ENCODE measurements at places on chromosomes 11 and 22. TPM values are rescaled to one million over a fixed set of nuclear protein-coding genes. Genes with fewer than 3 reads are reported as not detected.

DNA sequence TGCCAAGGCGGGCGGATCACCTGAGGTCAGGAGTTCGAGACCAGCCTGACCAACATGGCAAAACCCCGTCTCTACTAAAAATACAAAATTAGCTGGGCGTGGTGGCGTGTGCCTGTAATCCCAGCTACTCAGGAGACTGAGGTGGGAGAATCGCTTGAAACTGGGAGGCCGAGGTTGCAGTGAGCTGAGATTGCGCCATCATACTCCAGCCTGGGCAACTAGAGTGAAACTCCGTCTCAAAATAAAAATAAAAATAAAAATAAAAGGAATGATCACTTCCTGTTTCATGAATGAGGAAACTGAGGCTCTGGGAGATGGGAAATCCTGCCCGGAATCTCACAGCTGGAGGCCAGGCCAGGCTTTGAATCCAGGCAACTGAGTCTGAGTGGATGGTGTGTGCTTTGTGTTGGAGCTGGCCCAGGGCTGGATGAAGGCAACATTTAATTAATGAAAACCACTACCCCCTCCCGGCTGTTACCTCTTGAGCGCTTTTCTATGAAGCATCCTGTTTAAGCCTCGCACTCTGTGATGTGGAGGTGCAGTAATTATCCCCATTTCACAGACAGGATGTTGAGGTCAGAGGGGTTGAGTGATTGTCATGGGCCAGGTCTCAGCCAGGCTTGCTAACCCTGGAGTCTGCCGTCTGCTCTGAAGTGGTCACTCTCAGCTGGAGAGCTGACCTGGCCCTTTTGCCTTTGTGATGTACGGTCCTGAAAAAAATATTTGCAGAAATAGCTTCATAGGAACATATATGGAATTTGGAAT, 27.8 kb downstream of the LRP5 start:
- DNase-seq, result no peak
- H3K4me3 ChIP-seq, result no peak overlapping the region
- H3K27me3 ChIP-seq, result no peaks in the 10 kb centered on the region

DNA sequence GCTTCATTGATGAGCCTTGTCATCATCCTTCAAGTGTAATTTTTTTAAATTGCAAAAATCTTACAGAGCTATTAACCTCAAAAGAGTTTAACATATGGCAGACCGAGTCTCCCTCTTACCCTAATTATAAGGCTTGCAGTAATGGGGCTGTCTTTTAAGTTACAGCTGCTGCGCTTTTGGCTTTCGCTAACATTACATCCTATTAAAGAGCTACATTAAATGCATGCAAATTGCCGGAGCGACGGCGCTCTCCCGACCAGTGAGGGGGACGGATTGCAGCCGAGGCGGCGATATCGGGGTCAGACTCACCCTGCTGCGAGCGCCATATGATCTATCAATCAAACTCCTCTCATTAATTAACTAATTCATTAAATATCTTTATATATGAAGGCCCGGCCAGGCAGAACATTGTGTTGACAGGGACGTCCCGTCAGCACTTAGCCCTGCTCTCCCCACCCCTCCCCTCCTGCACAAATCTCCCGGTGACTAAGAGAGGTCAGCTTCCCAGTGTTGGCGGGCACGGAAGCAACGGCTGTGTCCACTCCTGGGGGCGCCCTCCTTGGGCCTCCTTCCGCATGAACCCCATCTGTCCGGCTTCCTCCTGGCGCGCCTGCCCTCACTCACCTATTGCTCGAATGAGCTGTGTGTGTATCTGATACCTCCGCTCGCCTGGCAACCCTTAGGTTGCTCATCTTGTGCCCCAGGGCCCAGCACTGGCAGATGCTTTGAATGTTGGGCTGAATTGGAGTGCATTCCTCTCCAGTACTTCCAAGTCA, 156.0 kb upstream of the CADM1 start:
- no peaks in the 10 kb centered on the region for H3K36me3 ChIP-seq
- H3K4me3 ChIP-seq, result peak overlapping the region; percentile 46
- H3K27me3 ChIP-seq, result peaks cover 12% of the 10 kb centered on the region
- DNase-seq, result no peak
- H3K27ac ChIP-seq, result no peak overlapping the region

Gene GAL
- 0.47 TPM for total RNA-seq

Gene C11orf24
- 7.8 TPM for total RNA-seq

Gene RIN1
- 0.50 TPM for total RNA-seq

GRCh38 chr11:85495918-85496317, 131.2 kb downstream of the DLG2 start:
- H3K36me3 ChIP-seq, result no peaks in the 10 kb centered on the region
- H3K27ac ChIP-seq, result no peak overlapping the region
- no peak for DNase-seq

DNA sequence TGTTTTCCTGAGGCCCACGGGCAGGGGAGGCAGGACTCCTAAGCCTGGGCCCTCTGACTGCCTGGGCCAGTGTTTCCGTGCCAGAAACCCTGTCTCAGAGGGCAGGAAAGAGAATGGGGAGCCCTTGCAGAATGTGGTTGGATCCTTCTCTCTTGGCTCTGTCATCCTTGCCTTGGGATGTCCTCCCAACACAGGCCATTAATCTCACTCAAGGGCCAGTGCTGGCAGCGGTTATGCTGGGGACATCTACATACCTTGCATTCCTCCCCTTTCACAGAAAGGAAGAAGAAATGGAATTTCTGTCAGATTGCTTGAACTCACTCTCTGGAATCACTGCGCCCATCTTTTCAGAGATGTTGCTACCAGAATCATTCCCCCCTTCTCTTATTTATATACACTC, 296.9 kb downstream of the KIRREL3 start:
- no peak overlapping the region for H3K4me3 ChIP-seq
- no peak for DNase-seq
- H3K27ac ChIP-seq, result no peak overlapping the region
- no peaks in the 10 kb centered on the region for H3K36me3 ChIP-seq
- no peaks in the 10 kb centered on the region for H3K4me1 ChIP-seq
- H3K27me3 ChIP-seq, result no peaks in the 10 kb centered on the region

DNA sequence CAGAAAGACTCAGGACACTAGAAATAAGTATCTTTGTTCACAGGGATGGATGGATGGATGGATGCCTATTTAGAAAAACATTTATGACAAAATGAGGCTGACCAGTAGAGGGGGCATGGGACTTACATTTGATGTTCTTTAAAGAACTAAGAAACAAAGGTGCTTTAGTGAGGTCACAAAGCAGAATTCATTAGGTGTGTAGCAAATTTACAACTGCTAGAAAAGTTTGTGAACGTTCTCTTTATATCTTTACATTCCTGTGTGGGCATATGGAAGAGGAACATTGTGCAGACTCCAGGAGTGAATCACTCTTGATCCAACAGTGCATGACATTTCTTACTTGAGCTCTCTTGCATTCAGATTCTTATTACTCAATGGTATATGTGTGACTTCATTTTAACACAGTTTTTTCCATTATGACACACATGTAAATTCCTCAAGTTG, 15.8 kb upstream of the SIK2 start:
- H3K4me3 ChIP-seq, result no peak overlapping the region
- H3K36me3 ChIP-seq, result no peaks in the 10 kb centered on the region
- H3K4me1 ChIP-seq, result peaks cover 8% of the 10 kb centered on the region
- no peak for DNase-seq
- H3K27ac ChIP-seq, result no peak overlapping the region

GRCh38 chr11:46601129-46601528, 7.3 kb upstream of the AMBRA1 start:
- H3K4me3 ChIP-seq, result no peak overlapping the region
- H3K4me1 ChIP-seq, result no peaks in the 10 kb centered on the region
- no peaks in the 10 kb centered on the region for H3K36me3 ChIP-seq
- no peak for DNase-seq
- no peaks in the 10 kb centered on the region for H3K27me3 ChIP-seq

Gene CABP2
- not detected for total RNA-seq

DNA sequence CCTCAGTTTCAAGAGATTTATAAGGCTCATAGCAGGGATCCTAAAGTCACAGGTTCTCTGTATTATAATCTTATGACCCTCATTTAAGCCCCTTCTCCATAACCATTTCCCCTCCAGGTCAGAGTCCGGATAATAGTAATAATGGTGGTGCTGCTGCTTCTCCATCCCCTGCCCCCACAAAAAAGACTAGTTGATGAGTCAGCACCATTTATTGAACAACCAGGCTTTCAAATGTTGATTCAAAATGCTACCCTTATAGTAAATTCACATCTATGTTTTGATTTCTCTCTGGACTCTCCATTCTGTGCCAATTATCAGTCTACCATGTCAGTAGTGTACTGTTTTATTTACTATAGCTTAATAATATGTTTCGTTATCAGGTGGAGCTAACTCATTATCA, 17.6 kb upstream of the RIC3 start:
- H3K27me3 ChIP-seq, result peaks cover 2% of the 10 kb centered on the region
- no peak overlapping the region for H3K27ac ChIP-seq
- no peak overlapping the region for H3K4me3 ChIP-seq
- no peak for DNase-seq
- H3K36me3 ChIP-seq, result no peaks in the 10 kb centered on the region
- no peaks in the 10 kb centered on the region for H3K4me1 ChIP-seq

Gene RAB36
- total RNA-seq, result 0.33 TPM

Gene CCDC87
- 0.17 TPM for total RNA-seq

Gene LRRC74B
- not detected for total RNA-seq

DNA sequence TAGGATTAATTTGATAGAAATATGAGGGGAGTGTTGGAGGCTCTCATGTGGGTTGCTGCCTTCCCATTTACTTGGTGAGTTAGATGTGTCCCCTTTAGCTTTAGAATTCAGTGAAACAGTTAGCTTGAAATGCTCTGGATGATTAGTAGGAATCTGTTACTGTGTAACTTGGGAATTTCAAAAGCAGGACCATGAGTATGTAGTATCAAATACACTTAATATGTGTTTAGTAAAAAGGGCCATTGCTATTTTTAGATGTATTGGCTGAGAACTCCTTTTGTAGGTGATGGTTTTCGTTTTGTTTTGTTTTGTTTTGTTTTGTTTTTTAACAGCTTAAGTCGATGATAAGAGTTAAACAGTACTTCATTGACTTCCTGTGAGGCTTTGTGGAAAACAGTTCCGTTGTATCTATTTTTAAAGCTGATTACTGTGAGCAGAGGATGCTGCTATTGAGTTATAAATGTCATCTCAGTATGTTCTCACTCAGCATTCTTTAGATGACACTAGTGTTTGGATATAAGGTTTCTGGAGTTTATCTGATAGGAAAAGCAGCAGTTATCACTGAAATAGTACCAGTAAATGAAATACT, 53.5 kb downstream of the MCAM start:
- H3K4me3 ChIP-seq, result no peak overlapping the region
- H3K27me3 ChIP-seq, result no peaks in the 10 kb centered on the region
- no peak for DNase-seq
- peaks cover 1% of the 10 kb centered on the region for H3K4me1 ChIP-seq
- no peak overlapping the region for H3K27ac ChIP-seq

Gene GLYAT
- 5.6 TPM for total RNA-seq

Gene SEC14L6
- total RNA-seq, result 0.25 TPM

DNA sequence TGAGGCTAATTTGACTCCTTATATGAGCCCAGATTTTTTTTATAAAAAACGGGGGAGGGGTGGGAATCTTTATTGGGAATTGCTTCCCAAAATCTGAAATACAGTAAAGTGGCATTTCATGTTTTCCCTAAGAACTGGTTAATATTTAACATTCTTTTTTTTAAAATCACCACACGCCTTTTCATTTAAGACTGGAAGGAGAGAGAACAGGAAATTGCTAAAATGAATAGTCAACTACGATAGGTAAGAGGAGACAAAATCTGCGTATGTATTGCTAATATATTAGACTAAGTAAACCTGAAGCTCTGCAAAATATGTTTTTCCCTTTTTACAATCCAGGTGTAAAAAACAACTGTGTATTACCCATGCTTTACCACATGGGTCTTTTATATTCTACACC, 57.0 kb downstream of the SOX6 start:
- H3K36me3 ChIP-seq, result no peaks in the 10 kb centered on the region
- no peak overlapping the region for H3K27ac ChIP-seq
- no peaks in the 10 kb centered on the region for H3K4me1 ChIP-seq
- H3K27me3 ChIP-seq, result no peaks in the 10 kb centered on the region
- H3K4me3 ChIP-seq, result no peak overlapping the region

GRCh38 chr11:120413480-120413879, 77.3 kb downstream of the ARHGEF12 start:
- H3K4me3 ChIP-seq, result no peak overlapping the region
- H3K27me3 ChIP-seq, result no peaks in the 10 kb centered on the region
- no peak for DNase-seq
- no peaks in the 10 kb centered on the region for H3K4me1 ChIP-seq
- H3K36me3 ChIP-seq, result peaks cover 18% of the 10 kb centered on the region

DNA sequence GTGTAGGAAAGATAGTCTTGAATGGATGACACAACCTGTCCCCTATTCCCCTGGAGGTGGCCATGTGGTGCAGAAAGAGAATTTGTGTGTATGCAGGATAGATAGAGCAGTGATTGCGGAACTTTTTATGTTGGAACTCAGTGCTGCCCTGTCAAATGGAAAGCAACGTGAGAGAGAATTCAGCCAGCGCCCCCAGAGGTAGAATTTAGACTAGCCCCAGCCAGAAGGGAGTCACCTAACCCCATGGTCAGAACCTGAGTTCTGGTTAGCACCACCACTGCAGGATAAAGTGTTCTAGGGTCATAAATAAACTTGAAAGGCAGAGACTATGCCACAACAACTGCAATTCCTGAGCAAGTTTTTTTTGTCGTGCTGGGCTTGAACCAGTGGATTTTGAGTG, 152.9 kb upstream of the GRIA4 start:
- H3K4me3 ChIP-seq, result no peak overlapping the region
- no peaks in the 10 kb centered on the region for H3K36me3 ChIP-seq
- H3K27ac ChIP-seq, result no peak overlapping the region
- DNase-seq, result no peak

- H3K4me1 ChIP-seq, result no peaks in the 10 kb centered on the region
- no peak for DNase-seq
- no peak overlapping the region for H3K27ac ChIP-seq
These were observed 53.9 kb upstream of the PICALM start for GRCh38 chr11:86122773-86123172.

Gene OR2D2
- not detected for total RNA-seq

Gene PLEKHA7
- 6.1 TPM for total RNA-seq

- no peak overlapping the region for H3K27ac ChIP-seq
- no peak for DNase-seq
- no peaks in the 10 kb centered on the region for H3K27me3 ChIP-seq
- H3K36me3 ChIP-seq, result no peaks in the 10 kb centered on the region
- peaks cover 1% of the 10 kb centered on the region for H3K4me1 ChIP-seq
These were observed 48.3 kb downstream of the RRAS2 start for GRCh38 chr11:14310679-14311078.

Gene DEFB131B
- not detected for total RNA-seq

Gene SAA2
- 6.4 TPM for total RNA-seq

Gene MOGAT2
- 1.0 TPM for total RNA-seq

DNA sequence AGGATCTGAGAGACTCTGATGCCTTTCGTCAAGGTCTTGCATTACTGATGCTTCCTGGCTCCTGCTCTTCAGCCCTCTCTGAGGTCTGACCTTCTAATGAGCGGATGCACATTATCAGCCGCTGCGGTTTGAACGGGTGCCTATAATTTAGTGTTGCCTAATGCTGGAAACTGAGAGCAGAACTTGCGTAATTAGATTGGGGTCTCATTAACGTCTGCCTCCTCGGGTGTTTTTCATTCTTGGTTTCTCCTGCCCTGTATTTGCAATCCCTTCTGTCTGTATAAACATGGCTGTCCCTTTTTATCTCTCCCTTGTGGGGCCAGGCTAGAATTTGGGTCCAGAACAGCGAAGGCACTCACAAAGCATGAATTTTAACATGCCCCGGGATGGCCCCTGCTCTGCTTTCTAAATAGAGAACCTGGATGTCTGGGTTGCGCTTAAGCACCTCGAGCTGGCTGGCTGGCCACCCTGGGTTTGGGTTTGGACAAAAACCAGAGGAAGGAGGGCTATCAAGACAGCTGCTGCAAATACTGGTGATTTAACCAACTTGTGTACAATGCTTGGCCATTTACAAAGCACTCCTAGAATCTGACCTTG, 118.6 kb downstream of the TIMP3 start:
- H3K4me3 ChIP-seq, result no peak overlapping the region
- no peaks in the 10 kb centered on the region for H3K4me1 ChIP-seq
- H3K27ac ChIP-seq, result no peak overlapping the region
- DNase-seq, result no peak

Gene RAC2
- total RNA-seq, result 15.0 TPM
